ENCODE measurements at places on chromosomes 6 and 20. TPM values are rescaled to one million over a fixed set of nuclear protein-coding genes. Genes with fewer than 3 reads are reported as not detected.

- no peak for DNase-seq
Observed at GRCh38 chr6:16741112-16742016, 19.9 kb downstream of the ATXN1 start.

- no peak for DNase-seq
Observed at GRCh38 chr6:150324044-150324443, 44.8 kb upstream of the IYD start.

GRCh38 chr20:9409981-9410380 lies 104.4 kb upstream of the LAMP5 start:
- no peak for DNase-seq

- no peak for DNase-seq
Observed at GRCh38 chr6:25487012-25487411, 165.0 kb upstream of the SCGN start.

DNA sequence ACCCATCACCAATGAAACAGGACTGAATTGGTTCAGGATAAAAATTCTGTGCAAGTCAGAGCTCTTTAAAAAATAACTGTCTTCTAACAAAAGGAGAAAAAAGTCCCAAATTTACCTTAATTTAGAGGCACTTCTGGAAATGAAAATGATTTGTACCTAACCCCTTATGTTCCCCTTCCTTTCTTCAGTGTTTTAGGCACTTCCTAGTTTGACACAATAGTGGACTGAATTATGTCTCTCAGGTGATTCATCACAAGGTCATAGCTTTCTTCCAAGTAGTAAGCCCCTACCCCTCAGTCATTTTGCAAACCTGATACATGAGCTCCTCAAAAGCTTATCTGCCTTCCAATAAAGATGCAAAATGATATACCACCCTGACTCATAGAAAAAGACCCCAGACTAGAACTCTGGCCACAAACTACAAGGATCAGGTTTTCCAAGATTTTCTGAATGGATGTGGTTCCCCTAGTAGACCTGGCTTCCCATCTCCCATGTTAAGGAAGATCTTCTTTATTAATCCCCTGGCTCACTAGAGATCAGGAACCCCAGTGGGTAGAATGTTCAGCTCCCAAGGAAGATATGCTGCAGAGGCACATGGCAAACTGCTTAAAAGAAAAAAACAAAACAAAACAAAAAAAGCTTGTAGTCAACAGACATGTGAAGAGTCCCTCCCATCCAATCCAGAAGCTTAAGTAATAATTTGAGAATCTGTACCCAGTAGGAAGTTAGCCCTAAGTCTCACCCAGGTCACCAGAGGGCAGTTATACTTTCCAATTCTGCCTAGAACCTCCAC lies 3.6 kb downstream of the PPP1R10 start:
- DNase-seq = no peak

GRCh38 chr20:48098099-48098498 lies 312.8 kb upstream of the SULF2 start:
- no peak for DNase-seq

Gene CST7
- total RNA-seq = 15.4 TPM

Gene PAK5
- 0.30 TPM for total RNA-seq

DNA sequence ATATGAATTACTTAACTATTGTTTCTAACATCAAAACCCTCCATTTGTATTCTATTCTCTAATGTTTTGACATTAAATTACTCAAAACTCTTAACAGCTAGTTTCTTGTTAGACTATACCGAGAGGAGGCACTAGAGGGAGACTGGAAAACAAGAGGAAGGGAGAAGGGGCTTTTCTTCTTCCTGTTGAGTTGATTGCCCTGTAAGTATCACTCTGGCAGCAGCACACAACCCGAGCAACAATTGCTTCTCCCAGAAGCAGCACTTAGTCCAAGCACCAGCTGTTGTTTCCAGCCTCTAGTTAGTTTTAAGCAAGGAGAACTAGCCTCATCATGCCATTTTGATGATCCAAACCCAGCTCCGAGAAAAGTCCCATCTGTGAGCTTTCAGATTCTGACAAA lies 603.8 kb downstream of the PRKN start:
- no peak for DNase-seq

Gene HINT3
- total RNA-seq = 25.4 TPM

Gene GRM1
- total RNA-seq = not detected

DNA sequence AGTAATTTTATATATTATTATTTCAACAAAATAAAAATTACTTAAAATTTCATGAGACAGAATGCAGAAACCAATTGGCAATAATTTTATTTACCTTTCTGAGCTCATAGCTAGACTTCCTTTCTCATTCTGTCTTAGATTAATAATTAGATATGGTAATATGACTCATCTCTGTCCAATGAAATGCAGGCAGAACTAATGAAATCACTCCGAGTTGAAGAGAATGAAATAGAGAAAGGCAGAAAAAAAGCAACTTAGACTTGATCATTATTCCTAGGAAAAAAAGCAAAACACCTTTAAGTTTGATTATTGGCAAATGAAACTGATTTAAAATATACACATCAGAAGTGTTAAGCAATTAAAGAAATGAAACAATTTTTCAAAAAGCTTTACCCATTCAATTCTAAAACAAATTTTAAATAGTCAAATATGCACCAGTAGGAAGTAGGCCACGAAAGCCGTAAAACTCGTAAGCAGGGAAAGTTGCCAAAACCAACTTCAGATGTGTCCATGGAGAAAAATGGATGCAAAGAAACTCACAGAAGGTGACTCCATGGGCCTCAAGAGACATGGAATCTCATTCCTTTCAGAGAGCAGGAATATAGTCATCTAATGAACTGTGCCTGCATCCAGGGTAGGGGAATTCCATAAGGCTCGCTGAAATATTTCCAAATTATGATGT lies 293.8 kb upstream of the RGS17 start:
- no peak for DNase-seq

- no peak for DNase-seq
Observed at GRCh38 chr6:34490390-34491090, 24.7 kb downstream of the PACSIN1 start.

Gene NDRG3
- total RNA-seq = 7.8 TPM

Gene SNAP25
- 1.8 TPM for total RNA-seq

Gene MEA1
- total RNA-seq = 52.6 TPM

- no peak for DNase-seq
Observed at GRCh38 chr6:126060400-126060799, 74.1 kb downstream of the TRMT11 start.

- no peak for DNase-seq
Observed at GRCh38 chr6:123904228-123904627, 100.6 kb downstream of the NKAIN2 start.

GRCh38 chr20:8740265-8740664 lies 328.6 kb upstream of the PLCB4 start:
- no peak for DNase-seq

- DNase-seq = no peak
Observed at GRCh38 chr6:162873537-162873936, 145.8 kb downstream of the PACRG start.

DNA sequence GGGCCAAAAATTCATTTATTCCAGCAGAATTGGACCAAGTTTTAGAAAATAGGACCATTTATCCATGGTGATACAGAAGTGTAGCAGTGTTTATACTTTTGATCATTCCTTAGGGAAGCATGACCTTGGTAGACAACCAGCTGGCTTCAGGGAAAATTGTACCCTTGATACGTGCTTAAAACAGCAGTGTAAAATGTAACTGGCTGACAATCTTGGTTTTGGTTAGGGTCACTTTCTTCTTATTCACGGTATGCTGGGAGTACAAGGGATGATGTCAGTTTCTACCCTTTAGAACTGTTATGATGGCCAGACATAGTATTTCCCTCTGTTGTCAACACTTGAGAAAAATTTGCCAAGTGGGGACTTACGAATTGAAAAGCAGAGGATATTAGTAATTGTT lies 157.1 kb downstream of the BCKDHB start:
- DNase-seq = no peak

DNA sequence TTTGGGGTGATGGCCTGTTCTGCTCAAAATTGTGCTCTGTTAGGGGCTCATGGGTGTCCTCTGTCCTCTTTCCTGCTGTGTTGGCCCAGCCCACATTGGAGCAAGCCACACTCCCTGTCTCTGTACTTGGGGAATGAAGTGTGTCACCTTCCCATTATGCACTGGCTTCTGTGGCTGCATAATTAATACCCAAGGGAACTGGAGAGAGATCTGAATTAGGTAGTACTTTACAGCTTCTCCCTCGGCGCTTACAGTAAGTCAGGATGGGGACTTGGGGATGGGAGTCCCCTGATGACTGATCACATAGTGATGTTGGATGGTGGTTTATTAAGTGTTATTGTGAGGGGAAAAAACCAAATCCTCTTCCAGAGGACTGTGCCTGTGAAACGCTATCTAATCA lies 116.6 kb downstream of the FOXO3 start:
- no peak for DNase-seq

Gene RFX6
- total RNA-seq = not detected

Gene PKIB
- 1.0 TPM for total RNA-seq

DNA sequence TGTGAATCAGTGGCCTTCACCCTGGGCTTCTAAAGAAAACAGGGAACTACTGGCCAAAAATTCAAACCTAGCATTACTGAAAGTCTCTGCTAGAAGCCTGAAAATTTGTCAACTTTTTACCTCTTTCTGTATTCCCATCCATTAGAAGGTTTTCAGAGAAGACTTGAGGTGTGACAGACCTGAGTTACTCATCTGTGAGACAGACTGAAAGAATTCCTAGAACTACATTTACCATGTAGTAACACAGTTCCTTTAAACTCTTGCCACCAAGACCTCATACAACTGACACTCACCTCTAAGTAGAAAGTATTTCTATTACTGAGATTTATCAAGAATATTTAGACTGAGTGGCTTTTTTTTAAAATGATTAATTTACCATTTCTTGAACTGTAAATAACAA lies 4.5 kb downstream of the DPM1 start:
- DNase-seq = no peak

DNA sequence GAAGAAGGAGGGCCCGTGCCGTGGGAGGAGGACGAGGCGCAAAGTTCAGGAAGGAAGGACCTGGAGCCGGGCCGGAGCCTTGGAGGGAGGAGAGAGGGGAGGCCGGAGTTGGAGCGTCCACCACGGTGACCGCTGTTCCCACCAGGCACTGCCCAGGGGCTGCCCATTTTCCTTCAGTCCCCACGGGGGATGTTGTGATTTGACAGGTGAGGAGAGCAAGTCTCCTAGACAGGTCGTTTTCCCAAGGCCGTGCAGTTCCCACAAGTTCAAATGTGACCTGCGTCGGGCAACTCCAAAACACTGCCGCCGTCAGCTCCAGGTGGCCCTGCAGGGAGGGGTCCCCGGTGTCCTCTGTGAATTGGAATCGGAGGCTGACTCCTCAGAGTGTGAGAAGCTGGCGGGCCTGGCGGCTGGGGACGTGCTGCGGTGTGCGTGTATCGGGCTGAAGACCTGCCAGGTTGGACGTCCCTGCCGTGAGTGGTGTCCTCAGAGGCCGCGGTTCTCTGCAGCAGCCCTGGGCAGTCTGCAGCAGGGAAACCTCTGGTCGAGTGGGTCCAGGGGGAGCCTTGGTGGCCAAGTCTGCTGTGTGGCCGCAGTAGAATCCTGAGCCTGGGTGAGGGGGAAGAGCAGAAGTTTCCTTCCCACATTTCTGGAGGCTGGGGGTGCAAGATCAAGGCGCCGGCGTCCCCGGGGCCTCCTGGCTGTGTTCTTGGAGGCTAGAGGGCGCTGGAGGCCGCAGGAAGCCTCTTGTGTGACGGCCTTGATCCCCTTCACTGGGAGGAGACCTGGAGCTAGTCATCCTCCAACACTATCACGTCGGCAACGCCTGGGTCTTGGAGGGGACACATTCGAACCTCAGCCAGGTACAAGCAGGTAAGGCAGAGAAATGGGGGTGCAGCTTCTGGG lies 115.1 kb upstream of the FRMD1 start:
- DNase-seq = peak; percentile 76

Gene SLC44A4
- 30.2 TPM for total RNA-seq

Gene TINAG
- total RNA-seq = not detected

GRCh38 chr6:154408891-154409500 lies 52.4 kb upstream of the IPCEF1 start:
- no peak for DNase-seq

- no peak for DNase-seq
Observed at GRCh38 chr6:131130554-131130940, 4.7 kb upstream of the AKAP7 start.

DNA sequence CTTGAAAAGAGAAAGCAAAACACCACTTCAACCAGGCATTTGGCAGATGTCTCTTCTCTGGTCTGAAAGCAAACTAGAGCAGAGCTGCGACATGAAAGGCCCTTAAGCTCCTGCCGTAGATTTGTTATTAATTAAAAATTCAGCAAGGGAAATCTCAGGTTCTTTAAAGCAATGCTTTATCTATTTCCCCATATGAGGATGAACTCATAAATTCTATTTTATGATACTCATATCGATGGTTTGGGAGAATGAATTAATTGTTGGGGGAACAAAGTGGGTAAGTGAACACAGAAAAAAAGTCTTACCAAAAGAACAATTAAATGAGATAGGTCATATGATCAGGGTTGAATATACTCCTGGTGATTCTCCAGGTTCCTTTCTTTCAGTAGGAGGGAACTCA lies 464.7 kb upstream of the SLC35B3 start:
- no peak for DNase-seq

DNA sequence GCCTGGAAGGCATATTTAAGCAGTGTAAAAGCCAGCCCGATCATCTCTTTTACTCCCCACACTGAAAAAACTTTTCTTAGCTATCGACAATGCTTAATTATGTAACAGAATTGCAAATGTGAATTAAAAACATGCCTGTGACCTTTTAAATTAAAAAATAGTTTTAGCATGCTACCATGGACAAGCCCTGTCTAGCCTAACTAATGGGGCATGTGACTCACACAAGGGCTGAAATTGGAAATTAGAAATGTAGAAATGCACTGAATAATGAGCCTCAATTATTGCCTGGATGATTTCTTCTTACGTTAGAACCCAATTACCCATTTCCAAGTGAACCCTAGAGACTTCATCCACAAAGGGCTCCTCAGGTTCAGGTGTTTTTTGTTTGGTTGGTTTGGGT lies 82.7 kb downstream of the SIM1 start:
- no peak for DNase-seq

Gene SALL4
- not detected for total RNA-seq

- no peak for DNase-seq
Observed at GRCh38 chr6:161355696-161356095, 81.8 kb upstream of the AGPAT4 start.

Gene STMND1
- total RNA-seq = 12.4 TPM

Gene TRAPPC3L
- not detected for total RNA-seq

Gene CD24
- 24.2 TPM for total RNA-seq

Gene TBXT
- not detected for total RNA-seq

DNA sequence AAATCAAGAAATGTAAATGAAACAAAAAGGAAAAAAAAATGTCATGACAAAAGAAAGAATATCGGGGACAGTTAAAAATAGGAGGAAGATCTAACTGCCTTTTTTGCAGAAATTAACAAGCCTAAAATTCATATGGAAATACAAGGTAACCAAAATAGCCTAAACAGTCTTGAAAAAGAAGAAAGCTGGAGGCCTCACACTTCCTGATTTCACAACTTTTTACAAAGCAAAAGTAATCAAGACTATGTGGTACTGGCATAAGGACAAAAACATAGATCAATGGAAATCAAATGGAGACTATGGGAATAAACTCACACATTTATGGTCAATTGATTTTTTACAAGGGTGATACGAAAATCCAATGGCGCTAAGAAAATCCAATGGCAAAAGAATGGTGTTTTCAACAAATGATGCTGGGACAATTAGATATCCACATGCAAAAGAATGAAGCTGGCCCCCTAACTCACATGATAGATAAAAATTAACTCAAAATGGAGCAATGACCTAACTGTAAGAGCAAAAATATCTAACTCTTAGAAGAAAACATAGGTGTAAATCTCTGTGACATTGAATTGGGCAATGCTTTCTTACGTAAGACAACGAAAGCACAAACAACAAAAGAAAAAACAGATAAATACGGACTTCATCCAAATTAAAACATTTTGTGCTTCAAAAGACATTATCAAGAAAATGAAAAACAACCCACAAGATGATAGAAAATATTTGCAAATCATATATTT lies 24.5 kb downstream of the MAP3K5 start:
- DNase-seq = no peak
